ENCODE measurements at places on chromosomes 7 and 10.

DNA sequence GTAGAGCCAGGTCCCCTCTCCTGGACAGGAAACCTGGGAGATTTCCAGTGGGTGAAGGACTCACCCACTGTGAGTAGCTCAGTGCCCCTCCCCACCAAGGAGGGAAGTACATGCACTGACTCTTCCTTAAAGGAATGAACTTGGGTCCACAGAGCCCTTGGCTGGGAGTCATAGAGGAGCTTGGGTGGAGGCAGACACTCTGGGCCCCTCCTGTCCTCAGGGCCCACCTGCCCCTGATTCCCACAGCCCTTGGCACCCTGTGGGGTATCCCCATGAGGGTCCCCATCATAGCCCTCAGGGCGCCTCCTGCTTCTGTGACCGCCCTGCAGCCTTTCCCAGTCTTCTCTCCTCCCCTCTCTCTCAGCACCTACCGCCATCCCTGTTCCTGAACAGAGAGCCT, 3.7 kb downstream of the EN2 start:
- no peak for DNase-seq

DNA sequence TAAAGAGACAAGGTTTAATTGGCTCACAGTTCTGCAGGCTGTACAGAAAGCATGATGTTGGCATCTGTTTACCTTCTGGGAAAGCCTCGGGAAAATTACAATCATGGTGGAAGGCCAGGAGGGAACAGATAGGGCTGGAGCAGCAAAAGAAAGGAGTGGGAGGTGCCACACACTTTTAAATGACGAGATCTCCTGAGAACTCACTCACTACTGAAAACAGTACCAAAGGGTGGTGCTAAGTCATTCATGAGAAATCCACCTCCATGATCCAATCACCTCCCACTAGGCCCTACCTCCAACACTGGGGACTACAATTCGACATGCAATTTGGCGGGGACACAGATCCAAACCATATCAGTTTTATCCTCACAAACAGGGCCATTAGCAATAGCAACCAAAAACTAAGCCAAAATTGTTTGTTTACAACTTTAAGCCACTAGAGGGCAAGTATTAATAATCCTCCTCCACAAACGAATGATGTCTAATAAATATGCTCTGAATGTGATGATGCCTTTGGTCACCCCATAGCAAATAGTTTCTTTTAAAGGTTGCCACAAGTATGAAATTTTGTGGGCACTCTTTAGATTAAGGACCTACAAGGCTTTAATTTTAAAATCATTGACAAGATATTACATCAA, 129.2 kb upstream of the NRBF2 start:
- DNase-seq = no peak

DNA sequence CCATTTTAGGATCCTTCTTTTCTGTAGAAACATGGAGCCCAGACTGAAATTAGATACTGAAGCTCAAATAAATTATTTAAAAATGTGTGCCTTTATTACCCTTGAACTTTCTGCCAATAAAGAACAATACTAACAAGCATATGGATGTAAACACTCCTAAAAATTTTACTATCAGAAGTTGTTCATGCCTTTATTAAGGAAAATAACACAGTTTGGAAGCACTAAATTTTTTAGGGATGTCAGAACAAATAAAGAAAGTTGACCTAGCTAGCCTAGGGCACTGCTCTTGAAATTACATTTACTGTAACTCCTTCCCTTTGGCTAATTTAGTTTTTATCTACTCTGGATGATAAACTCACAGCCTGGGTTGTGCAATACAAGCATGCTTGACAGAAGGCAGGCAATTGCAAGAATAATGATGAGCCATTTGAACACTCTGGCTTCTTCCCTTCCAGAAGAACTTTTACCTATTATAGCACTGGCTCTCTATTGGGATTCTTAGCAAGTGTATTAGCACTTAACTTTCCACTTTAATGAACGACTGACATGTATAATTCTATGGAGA, 351.7 kb upstream of the C7orf33 start:
- no peak for DNase-seq

- no peak for DNase-seq
These were observed 10.9 kb downstream of the PAPSS2 start for GRCh38 chr10:87670586-87670985.

GRCh38 chr10:123889821-123890220, 1.8 kb downstream of the CPXM2 start:
- DNase-seq = no peak

- peak; percentile 81 for DNase-seq
These were observed 57.4 kb downstream of the NEUROG3 start for GRCh38 chr10:69515699-69516259.
